ENCODE measurements at places on chromosomes 5 and 9. TPM values are rescaled to one million over a fixed set of nuclear protein-coding genes. Genes with fewer than 3 reads are reported as not detected.
A peak's percentile ranks its signal among the peaks of the same experiment; 100 is the strongest.

Gene KCNV2
- not detected for total RNA-seq

- no peak overlapping the region for H3K4me3 ChIP-seq
- H3K36me3 ChIP-seq: no peaks in the 10 kb centered on the region
- DNase-seq: no peak
- H3K27ac ChIP-seq: no peak overlapping the region
- no peaks in the 10 kb centered on the region for H3K27me3 ChIP-seq
These were observed 152.2 kb downstream of the CAVIN4 start for GRCh38 chr9:100730086-100730485.

DNA sequence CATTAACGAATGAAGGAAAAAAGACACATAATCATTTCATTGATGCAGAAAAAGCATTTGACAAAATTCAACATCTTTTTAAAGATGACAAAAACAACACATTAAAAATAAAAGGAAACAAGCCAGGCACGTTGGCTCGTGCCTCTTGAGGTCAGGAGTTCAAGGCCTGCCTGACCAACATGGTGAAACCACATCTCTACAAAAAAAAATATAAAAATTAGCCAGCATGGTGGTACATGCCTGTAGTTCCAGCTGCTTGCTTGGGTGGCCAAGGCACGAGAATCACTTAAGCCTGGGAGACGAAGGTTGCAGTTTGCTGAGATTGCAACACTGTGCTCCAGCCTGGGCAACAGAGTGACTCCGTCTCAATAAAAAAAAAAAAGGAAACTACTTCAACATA, 77.0 kb downstream of the ERCC6L2 start:
- no peak overlapping the region for H3K4me3 ChIP-seq
- no peaks in the 10 kb centered on the region for H3K27me3 ChIP-seq
- H3K36me3 ChIP-seq: peaks cover 2% of the 10 kb centered on the region
- no peak overlapping the region for H3K27ac ChIP-seq
- H3K4me1 ChIP-seq: no peaks in the 10 kb centered on the region

DNA sequence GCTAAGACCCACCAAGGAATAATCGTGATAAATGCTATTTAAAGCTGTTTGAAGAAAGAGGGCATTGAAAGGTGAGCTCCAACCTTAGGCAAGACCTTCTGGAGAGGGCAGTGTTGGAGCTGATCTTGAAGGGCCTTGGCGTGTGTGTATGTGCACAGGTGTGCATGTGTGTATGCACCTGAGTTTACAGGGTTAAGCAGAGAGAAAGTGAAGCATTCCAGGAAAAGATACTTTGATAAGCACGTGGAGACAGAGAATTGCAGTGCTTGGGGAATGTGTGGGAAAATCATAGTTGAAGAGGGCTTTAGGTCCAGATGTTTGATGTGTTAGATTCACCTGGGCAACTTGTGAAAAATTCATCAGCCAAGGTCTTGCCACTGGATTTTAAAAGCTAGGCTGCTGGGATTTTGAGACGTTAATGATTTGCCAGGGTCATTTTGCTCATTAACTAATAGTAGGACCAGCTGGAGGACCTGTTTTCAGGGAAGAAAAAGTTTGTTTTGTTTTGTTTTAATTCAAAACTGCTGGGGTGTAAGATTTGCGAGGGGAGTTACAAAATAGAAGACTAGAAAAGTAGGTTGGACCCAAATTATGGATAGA, 78.3 kb upstream of the ANKRD55 start:
- DNase-seq: no peak
- H3K4me1 ChIP-seq: peaks cover 74% of the 10 kb centered on the region
- H3K36me3 ChIP-seq: no peaks in the 10 kb centered on the region
- H3K27ac ChIP-seq: peak overlapping the region; percentile 55
- no peaks in the 10 kb centered on the region for H3K27me3 ChIP-seq

DNA sequence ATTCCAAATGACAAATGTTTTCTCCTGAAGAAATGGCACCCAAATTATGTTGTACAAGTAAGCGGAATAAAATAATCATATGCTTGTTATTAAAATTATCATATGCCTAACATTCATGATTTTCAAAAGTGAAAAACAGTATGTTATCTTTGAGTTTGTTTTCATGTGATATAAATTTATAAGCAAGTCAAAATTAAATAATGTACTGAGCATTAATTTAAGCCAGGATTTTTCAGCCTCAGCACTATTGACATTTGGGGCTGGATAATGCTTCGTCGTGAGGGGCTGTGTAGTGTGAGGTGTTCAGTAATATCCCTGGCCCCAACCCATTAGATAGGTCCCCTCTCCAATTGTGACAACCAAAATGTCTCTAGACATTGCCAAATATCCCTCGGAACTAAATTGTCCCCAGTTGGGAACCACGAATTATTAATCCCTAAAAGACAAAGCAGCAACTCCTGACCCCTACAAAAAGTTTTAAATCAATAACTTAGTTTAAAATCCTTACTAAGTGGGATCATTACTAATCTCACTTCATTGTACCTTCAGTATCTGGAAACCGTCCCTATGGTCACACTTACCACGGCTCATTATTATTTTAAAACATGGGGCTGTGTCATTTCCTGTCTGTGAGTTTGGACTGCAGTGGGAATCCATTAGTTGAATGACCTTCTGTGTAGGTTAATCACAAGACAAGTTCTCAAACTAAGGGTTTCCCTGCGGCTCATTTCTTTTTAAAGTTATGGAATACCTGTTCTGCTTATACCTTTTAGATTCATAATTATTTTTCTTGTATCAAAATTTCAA, 1.3 kb upstream of the NNT start:
- no peaks in the 10 kb centered on the region for H3K27me3 ChIP-seq
- H3K27ac ChIP-seq: peak overlapping the region; percentile 93
- DNase-seq: no peak
- H3K4me1 ChIP-seq: peaks cover 21% of the 10 kb centered on the region
- no peak overlapping the region for H3K4me3 ChIP-seq
- no peaks in the 10 kb centered on the region for H3K36me3 ChIP-seq

- H3K27me3 ChIP-seq: no peaks in the 10 kb centered on the region
- H3K36me3 ChIP-seq: no peaks in the 10 kb centered on the region
- H3K4me1 ChIP-seq: no peaks in the 10 kb centered on the region
- H3K27ac ChIP-seq: no peak overlapping the region
- no peak overlapping the region for H3K4me3 ChIP-seq
- DNase-seq: no peak
These were observed 208.6 kb upstream of the GDNF start for GRCh38 chr5:38048400-38048799.

DNA sequence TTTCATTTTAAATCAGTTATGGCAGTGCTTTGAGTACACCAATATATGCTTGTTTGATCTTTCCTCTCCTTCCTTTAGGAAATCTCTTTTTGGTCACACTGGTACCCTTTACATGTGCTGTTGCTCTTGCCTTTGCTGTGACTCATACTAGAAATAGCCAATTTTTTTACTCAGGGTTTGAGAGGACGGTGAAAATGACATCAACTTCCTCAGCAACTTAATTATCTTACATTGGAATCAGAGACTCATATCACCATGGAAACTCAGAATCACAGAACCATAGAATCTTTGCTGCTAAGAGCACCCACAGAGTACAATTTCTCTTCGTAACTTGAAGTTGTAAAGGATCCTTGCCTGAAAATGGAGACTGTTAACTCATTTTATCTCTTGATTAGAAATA, 13.8 kb upstream of the ZNF300 start:
- H3K4me1 ChIP-seq: no peaks in the 10 kb centered on the region
- no peaks in the 10 kb centered on the region for H3K27me3 ChIP-seq
- no peak for DNase-seq
- H3K27ac ChIP-seq: no peak overlapping the region

Gene TAF11L10
- total RNA-seq: not detected

Gene OGN
- 2.6 TPM for total RNA-seq
